ENCODE measurements at places on chromosomes 5 and 9.

DNA sequence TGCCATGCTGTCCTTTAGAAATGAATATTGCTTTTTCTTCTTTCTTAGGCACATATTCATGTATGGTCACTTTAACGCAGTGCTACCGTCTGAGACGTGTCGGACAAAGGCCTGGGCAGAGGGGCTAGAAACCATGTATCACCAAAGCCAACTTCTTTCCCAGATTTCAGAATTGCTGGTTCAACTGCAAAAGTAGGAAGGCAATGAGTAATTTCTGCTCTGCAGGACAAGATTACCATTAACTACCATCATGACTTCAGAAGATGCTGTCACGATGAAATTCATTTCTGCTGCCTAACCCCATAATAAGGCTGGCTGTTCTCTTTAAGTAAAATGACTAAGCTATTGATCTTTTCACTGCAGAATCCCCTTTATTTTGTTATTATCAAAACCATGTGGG, 306.7 kb downstream of the PDE4D start:
- no peak for DNase-seq

- no peak for DNase-seq
These were observed 528.9 kb downstream of the AGTPBP1 start for GRCh38 chr9:85212887-85213286.

DNA sequence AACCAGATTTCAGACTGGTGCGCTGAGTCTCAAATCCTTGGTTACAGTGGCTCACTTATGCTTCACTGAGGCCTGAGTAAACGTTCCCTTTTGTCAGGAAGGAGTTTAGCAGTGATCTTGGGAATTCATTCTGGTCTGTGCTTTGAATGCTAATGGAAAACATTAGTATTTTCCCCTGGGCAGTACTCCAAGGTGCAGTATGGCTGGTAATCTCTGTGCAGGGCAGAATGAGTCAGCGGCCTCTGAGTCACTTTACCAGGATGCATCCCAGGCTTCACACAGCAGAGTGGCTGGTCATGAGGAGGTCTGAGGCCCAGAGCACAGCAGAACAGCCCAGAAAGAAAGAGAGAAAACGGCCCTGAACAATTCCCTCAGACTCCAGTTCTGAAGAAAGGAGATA, 54.0 kb downstream of the PCA3 start:
- DNase-seq: no peak

GRCh38 chr5:61071526-61071925, 90.7 kb downstream of the SMIM15 start:
- DNase-seq: no peak

DNA sequence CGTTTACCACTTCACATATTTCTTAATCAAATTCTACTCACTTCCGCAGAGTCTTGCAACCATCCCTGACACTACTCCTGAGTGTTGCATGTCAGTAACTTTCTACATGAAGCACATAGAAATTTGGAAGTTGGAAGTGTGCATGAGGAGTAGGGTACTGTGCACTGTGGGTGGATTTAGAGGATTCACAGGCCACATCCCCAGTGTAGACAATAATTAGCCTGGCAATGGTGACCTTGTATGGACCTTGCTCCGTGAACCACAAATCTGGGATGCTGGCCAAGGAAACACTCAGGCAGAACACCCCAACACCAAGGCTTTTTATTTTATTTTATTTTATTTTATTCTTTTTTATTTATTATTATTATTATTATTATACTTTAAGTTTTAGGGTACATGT, 25.5 kb downstream of the CTSL start:
- no peak for DNase-seq

DNA sequence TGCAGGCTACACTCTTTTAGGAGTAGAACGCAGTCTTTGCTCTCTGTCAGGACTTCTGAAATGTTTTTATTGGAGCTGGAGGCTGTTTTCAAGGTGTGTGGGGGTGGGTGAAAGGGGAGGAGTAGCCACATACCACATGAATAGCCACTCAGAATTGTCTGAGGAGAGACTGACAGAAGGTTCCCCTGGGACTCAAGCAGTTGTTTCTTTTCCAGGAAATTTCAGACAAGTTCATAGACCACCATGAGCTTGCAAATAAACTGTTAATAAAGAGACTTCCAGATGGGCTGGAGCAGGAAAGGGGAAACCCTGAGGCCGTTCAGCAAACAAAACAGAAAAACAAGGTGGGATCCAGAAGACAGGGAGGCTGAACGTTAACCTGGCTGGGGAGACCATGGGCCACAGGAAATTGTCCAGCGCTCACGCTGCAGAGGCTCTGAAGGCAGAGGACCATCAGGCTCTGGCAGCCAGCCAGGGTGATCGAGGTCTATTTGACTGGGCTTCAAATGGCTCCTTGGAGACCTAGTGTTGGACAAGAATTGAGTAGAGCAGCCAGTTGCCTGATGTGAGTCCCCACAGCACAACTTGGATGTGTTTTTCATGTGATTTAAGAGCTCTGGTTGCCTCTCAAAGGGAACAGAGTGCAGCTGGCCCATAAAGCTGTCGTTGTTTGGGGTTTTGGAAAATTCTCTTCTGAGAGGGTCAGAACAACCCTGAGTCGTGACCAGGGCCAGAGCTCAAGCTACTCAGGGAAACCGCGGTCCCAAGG, 159.2 kb upstream of the RAI14 start:
- no peak for DNase-seq

- no peak for DNase-seq
These were observed 775 bp upstream of the LHX2 start for GRCh38 chr9:124010665-124011321.

GRCh38 chr5:173477345-173478040, 139.0 kb downstream of the BOD1 start:
- DNase-seq: no peak

GRCh38 chr5:165227515-165227914, 1722.1 kb downstream of the MAT2B start:
- no peak for DNase-seq

- DNase-seq: no peak
These were observed 1.8 kb downstream of the HNRNPH1 start for GRCh38 chr5:179621551-179622214.

DNA sequence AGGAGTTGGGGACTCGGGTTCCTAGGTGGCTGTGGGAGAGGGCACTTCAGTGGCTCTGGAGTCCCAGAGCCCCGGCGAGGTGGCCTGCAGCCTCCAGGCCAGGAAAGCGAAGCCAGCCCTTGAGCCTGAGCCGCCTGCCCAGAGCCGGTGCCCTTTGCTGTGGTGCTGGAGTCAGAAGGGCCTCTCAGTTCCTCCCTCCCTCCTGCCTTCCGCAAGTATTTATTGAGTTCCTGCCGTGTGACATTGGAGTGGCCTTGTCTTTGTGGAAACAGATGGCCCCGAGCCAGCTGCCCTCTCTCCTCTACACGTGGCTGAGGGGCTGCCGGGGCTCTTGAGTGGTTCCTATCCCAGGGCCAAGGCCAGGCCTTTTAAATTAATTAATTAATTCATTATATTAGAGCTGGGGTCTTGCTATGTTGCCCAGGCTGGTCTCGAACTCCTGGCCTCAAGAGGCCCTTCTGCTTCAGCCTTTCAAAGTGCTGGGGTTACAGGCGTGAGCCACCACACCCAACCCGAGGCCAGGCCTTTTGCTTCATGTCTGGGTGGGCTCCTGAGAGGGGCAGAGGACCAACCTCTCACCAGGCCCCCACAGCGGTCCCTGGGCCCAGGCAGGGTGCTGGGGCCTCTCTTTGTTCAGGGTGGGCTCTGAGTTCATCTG, 45.6 kb upstream of the IER5L start:
- no peak for DNase-seq

DNA sequence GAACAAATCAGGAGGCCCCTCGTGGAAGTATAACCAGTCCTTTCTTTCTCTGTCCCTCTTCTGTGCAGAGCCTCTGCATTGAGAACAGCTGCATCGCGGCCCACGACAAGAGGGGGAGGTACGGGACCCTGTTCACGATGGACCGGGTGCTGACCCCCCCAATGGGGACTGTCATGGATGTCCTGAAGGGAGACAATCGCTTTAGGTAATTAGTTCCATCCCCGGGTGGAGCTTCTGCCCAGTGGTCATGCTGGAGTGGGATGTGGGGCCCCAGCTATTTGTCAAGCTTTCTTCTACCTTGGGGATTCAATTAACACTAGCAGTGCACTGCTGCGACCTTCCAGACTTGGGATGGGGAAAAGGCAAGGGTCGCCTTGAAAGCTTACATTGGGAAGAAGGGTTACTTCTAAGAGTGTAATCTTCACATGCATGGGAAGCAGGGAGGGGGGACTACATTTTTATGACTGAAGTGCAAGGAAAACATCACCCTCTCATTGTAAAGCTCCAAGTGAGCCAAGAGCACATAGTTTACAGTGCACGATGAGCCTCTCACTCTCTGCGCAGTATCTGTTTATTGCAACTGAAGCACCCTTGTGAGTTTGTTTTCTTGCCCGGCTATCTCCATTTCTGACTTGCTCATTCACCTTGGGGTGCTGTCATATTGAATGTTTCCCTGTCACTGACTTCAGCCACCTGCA, 27.0 kb downstream of the TGFBI start:
- DNase-seq: no peak

- no peak for DNase-seq
These were observed 18.9 kb downstream of the PLK2 start for GRCh38 chr5:58440901-58441460.
